Pancreas (tissue), 10 donors: ENCODE measurements at places on chromosomes 12 and 14.

GRCh38 chr12:106248312-106248845, 559 bp upstream of the CKAP4 start:
- DNase-seq: peak; percentile 61

DNA sequence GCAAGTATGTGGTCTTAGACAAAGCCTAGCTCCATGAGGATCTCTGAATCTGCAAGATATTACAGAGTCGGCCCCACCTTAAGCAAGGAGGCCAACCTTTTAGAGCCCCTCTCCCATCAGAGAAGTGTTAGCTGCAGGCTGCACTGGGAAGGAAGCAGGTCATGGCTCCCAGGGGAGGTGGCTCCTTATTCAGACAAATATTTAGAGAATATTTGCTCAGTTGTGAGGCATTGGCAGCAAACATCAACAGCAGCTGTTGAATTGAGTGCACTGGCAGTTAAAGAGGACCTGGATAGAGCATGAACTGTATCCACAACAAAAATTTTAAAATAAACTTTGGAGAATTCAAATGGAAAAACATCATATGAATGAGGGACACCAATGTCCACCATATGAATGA, 44.7 kb downstream of the FSCB start:
- no peak for DNase-seq

DNA sequence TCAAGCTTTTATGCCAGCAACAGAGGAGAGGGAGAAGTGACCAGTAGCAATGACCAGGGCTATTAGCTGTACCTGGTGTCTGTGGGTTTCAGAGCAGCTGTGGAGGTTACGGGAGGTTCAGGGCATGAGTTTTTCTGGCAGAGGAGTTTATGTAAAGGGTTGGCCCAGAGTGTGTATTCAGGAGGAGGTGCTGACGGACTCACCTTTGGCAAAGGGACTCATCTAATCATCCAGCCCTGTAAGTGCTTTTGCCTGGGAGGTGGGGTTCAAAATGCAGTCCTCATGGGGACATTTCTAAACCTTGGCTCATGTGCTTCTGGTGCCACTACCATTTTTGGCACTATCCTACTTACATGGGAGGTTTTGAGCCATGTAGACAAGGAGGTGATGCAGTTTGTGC, 95.3 kb downstream of the DAD1 start:
- DNase-seq: no peak

GRCh38 chr12:4212845-4213244, 60.7 kb upstream of the CCND2 start:
- DNase-seq: no peak

GRCh38 chr12:106428384-106428783, 70.8 kb downstream of the POLR3B start:
- DNase-seq: no peak

GRCh38 chr14:92675421-92675820, 73.0 kb downstream of the LGMN start:
- no peak for DNase-seq

DNA sequence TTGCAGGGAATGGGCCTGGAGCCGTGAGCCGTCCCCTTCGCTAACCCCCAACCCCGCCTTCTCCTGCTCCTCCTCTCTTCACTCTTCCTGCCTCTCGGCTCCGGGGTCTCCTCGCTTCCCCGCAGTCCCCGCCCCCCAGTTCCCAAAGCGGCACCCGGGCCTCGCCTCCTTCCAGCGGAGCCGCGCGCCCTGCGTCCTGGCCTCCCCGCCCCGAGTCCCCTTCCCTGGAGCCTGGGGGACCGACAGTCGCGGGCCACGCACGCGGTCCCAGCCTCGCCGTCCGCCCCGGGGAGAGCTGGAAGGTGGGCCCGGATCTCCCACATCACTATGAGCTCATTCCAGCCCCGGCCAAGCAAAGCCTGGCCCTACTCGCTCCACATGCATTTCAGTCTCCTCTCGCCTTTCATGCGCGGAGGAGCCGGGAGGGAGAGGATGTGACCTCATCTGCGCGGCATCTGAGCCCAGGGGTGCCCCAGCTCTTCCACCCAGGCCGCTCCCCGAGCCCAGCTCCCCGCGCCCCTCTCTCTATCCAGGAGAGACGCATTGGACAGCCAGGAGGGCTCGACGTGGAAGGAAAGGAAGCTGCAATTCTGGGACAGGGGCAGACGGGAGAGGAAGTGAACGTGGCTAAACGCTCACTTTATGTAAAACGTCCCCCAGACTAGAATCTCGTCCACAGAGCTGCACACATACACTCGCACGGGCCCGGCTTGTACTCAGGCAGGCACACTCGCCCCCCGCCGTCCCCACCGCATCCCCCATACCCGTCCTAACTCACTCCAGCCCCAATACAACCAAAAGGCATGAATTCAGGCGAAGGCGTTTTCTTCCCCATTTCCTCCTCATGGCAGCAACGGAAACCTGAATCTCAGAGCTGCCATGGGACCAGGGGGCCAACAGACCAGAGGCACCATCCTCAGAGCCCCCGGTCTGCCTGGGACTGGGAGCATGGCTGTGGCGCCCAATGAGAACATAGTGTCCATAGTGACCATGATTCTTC, 108.7 kb upstream of the CCND2 start:
- DNase-seq: no peak
